AG20443 (cell line): ENCODE measurements at places on chromosomes 5 and 9.

GRCh38 chr5:68711293-68712200 is 382.3 kb upstream of the SLC30A5 start:
- no peak for DNase-seq

GRCh38 chr5:150751096-150751891 is 7.5 kb downstream of the DCTN4 start:
- DNase-seq: no peak

DNA sequence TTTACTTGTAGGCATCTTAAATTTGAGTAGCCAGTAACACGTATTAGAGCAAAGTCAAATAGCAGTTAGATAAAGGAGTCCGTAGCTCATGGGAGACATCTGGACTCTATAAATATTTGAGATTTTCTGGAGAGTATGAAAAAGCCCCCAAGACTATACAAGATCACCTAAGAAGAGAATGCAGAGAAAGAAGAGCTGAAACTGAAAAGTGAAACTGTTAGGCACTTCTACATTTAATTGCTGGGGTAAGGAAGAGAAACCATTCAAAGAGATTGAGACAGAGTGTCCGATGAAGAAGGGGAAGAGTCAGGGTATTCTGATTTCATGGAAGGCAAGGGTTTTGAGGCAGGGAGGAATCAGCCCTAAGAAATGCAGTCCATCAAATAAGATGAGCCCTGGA is 2372.1 kb downstream of the MAT2B start:
- DNase-seq: no peak

- no peak for DNase-seq
Observed at GRCh38 chr5:171832775-171833174, 47.2 kb downstream of the SMIM23 start.

GRCh38 chr5:137228816-137229215 is 270.3 kb downstream of the SPOCK1 start:
- DNase-seq: no peak

DNA sequence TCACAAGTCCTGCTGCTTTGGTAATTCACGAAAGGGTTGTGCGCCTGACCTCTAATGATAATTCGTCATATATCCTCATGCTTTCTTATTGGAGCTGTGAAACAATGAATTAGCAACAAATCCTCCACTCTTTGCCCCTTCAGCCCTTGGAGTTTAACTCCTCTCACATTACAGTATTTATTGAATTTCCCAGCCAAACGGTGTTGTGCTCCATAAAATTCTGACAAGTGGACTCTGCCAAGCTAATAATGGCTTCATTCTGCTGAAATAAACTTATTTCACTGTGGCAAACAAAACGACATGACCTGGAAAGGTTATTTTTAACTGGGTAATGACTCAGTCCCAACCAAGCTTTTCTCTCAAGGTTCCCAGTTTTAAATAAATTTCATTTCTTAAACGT is 984.4 kb upstream of the DMAC1 start:
- DNase-seq: no peak

- DNase-seq: no peak
Observed at GRCh38 chr9:134895908-134896833, 15.6 kb downstream of the FCN2 start.

DNA sequence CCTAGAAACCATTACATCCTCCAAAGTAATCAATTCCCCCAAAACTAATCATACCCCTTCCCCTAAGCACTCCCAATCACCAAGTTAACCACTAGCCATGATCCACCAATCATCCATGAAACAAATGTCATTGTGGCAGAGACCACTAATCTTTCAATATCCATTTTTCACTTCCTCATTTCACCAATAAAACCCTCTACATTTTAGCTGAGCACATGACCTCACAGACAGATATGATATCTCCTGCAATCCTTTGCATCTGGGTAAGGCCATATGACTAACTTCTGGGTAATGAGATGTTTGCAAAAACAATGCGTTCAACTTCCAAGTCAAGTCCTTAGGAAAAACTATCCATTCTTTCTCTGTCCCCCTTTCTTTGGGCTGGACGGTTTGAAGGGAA is 20.7 kb downstream of the OR2S2 start:
- DNase-seq: no peak

- DNase-seq: no peak
Observed at GRCh38 chr9:109751253-109751652, 28.7 kb upstream of the PALM2AKAP2 start.
